NCI-H146 (cell line): ENCODE measurements at places on chromosomes 1 and 21.

DNA sequence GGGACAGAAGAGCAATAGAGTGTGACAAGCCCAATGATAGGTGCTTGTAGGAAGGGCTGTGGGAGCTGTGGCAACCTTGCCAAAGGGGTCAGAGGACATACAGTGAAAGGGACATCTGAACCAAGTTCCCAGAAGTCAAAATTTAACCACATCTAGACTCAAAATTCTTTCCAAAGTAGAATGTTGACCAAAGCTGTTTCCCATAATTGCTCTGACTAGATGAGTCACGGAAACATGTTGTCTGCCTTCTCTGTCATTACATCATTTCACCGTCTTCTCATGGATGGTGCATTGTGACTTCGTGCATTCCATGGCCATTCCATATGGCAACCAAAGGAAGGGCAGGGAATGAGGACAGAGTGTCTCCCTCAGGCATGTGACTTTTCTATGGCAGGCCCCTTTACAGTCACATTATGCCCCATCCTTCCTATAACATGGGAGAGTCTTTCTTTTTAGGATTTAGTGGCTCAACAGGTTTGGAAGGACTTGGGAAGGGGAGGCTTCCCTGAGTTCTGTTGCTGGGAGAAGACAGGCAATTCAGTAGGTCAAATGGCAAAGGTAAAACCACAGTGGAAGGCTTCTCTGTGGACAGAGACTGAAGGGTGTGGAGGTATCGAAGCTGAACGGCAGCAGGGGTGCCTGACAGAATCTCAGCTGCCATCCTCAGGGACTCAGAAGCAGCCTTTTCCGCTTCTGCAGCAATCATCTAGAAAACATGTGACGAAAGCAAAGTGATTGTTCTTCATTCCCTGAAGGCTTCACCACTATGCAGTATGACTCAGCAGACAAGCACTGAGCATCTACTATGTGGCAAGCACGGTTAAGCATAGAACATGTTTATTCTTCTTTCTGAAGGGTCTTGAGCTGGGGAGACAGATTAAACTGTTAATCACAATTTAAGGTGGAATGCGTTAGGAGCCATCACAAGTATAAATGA is 24.7 kb downstream of the NPHS2 start:
- DNase-seq: no peak

DNA sequence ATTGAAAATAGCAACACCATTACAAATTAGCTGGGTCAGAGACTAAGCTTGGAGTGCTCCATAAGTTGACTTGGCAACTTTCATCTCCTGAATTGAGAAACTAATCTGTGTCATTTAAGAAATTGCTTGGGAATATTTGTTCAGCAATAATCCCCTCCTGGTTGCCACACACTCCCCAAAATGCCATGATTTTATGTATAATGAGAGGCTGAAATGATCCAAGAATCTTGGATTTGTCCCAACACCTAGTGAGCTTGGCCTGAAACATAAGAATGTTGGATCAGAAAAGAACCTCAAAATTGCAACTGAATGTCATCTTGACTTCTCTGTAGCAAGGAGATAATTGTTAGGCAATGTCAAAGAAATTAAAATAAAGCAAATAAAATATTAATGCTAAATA is 805.9 kb upstream of the ADAMTS5 start:
- no peak for DNase-seq

DNA sequence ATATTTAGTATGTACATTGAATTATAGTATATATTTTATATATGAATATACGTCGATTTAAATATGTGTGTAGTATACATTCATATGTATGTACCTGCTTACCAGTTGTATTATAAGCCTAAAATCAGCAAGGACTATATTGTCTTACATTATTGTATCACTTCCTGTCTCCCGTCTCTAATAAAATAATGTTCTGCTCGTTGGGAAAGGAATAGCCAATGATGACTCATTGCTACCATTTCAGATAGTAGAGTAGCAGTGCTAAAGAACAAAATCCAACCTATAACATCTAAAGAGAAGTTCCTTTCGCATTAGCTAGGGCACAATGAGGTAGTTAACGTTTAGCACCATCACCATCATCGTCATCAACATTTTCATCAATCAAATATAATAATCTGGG is 39.9 kb upstream of the SMYD2 start:
- DNase-seq: no peak

DNA sequence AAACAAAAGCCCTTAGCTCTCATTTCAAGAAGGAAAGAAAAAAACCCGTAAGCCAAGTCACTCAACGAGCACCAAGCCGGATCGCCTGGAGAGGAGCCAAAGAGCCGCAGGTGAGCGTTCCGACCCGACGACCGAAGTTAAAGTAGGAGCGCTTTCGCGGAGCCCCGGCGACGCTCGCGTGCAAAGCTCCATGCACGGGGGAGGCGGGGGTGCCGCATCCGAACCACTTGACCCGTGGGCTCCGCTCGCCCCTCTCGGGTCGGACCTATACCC is 382 bp downstream of the GPBP1L1 start:
- peak; percentile 49 for DNase-seq

- no peak for DNase-seq
These were observed 7.6 kb upstream of the VAV3 start for GRCh38 chr1:107972391-107973180.

DNA sequence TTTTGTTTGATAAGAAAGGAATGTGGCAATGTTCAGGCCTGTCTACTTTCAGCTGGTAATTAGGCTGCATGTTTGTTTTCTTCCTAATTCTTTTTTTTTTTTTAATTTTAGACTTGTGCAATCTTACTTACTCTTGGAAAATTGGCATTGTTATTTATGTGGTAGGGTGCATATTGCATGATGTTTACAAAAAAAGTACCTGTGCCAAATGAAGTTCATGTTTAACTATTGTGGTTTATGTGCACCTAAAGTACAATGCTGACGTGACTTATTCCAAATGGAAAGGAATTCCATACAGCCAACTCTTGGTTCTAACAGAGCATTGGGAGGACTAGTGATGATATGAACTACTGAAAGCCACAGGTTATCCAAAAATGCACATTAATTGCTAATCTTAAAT is 51.0 kb downstream of the KCNK2 start:
- no peak for DNase-seq

DNA sequence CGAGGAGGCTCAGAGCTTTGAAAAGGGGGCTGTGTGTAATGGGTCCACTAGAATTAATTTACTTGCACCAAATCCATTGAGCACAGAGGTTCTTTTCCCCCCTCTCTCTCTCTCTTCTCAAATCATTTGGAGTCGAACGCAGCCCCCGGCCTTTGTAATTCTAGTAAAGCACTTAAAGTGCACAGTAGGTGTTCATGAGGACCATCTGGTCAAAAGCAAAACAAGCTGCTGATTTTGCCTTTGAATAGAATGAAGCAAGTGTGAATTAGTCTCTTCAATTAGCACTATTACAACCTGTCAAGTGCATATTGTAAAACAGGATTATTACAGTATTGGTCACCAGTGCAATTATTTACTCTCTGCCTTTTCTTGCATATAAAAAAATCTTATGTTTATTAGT is 259.9 kb downstream of the FAF1 start:
- peak; percentile 94 for DNase-seq

- DNase-seq: no peak
These were observed 14.9 kb downstream of the TMEM51 start for GRCh38 chr1:15168479-15168878.

DNA sequence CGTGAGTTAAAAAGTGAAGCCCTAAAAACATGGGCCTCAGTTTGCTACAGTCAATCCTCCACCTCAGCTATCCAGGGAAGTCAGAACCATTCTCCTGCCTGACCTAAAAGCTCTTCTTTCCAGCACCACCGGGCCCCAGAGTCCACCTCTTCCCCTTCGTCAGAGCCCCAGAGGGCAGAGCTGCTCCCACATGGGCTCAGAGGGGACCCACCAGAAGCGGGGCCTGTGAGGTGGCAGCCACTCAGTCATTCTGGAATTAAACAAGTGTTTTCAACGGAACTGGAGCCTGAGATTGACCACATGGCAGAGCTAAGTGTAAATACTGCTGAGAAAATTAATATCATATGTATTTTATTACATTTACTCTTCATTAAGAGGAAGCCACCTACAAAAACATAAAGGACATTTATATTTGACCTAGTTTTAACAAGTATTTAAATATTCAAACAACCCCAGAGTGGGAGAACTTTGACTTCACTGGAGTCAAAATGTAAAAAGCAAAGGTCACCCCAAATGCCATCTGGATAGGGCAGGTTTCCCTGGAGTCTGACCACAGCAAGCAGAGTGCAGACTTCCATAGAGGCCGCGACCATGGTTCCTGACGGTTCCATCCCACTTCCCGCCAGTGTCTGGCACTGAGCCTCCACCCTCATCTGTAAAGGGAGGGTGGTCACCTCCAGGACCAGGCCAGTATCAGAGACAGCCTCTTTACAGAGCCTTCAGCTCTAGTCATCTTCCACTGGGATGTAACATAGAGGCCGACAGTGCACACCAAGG is 1.8 kb downstream of the SUMO3 start:
- no peak for DNase-seq

DNA sequence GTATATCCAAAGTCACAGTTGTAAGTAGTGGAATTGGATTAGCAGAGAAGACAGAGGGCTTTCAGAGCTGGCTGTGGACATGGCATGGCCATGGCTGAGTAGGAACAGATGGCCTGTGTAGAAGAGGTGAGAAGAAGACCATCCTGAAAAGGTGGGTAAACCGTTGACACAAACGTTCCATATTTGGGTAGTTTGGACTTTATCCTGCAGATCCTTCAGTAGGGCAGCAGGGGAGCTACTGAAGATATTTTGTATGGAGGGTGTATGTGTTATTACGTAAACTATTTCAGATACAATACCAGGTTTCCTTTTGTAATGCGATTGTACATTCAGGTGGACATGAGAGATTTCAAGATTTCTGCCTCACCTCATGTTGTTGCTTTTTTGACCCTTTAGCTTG is 1.6 kb downstream of the UTP11 start:
- no peak for DNase-seq

- DNase-seq: no peak
These were observed 93.1 kb downstream of the RIPK4 start for GRCh38 chr21:41673596-41674335.

- DNase-seq: no peak
These were observed 13.4 kb downstream of the RIT1 start for GRCh38 chr1:155897746-155898145.

GRCh38 chr21:39881661-39882060 is 14.4 kb downstream of the PCP4 start:
- no peak for DNase-seq

- DNase-seq: no peak
These were observed 4.9 kb downstream of the SMYD2 start for GRCh38 chr1:214285610-214286440.

- DNase-seq: no peak
These were observed 72.8 kb downstream of the S100B start for GRCh38 chr21:46532080-46532479.

DNA sequence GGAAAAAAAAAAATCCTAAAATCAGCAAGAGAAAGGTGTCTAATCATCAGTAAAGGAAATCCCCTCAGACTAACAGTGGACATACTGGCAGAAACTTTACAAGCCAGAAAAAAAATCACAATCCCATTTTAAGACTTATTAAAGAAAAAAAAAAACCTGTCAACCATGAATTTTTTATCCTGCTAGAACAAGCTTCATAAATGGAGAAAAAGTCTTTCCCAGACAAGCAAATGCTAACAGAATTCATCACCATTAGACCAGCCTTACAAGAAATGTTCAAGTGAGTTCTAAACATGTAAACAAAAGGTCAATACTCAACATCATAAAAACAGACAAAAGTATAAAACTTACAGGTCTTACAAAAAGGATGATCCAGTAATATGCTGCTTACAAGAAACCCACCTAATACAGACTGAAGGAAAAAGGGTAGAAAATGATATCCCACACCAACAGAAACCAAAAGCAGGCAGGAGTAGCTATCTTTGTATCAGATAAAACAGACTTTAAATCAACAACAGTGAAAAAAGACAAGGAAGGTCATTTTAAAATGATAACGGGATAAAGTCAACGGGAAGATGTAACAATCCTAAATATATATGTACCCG is 129.6 kb downstream of the EVI5 start:
- no peak for DNase-seq

- DNase-seq: peak; percentile 93
These were observed 83.6 kb downstream of the ITPKB start for GRCh38 chr1:226655251-226656163.

DNA sequence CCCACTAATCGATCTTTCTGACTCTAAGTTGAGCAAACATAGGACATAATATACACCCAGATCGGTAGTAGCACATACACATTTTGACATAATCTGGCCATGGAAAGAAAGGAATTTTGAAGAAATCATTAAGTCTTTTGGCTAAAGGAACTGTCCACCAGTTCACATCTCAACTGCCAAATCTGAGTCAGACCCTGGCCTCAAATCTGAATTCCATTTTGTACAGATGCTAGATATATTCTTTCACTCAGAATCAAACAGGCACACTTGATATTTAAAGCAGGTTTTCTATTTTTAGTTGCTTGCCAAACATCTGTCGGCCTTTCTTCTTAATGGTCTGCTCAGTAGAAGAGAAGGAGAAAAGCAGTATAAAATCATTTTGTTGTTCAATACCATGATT is 281.8 kb downstream of the BARHL2 start:
- DNase-seq: no peak

DNA sequence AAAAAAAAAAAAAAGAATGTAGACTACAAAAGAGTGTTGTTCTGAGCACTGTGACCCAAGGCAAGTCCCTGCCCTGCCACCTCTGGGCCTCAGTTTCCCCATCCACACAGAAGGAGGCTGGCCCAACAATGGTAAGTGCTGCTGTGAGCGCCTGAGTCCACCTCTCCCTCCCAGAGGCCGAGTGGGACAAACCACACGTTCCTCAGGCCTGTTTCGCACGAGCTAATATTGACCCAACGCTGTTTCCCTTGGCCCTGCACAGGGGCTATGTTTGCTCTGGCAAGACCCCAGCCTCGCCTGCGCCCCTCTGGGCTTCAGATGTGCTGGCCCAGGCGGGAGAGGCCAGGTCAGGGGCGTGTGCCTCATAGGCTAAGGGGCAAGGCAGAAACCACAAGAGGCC is 12.6 kb upstream of the LAPTM5 start:
- no peak for DNase-seq

- DNase-seq: no peak
These were observed 3.3 kb upstream of the DHX9 start for GRCh38 chr1:182835806-182836205.

DNA sequence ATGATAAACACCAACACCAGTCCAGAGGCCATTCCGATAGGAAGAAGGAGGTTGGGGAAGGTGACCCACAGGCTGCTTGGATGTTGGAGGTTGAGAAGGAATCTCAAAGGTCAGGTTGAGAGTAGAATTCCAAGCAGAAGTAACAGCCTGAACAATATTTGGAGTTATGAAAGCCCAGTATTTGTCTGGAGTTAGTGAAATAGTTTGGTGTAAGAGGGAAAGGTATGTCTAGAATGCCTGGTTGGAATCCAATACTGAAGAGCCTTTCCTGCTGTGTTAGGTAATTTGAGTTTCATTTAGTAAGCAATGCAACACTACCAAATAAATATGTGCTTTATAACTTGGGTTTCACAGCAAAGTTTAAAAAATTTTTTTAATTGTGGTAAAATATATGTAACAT is 70.5 kb upstream of the MCOLN3 start:
- DNase-seq: no peak
